ENCODE measurements at places on chromosomes 5 and 9.

DNA sequence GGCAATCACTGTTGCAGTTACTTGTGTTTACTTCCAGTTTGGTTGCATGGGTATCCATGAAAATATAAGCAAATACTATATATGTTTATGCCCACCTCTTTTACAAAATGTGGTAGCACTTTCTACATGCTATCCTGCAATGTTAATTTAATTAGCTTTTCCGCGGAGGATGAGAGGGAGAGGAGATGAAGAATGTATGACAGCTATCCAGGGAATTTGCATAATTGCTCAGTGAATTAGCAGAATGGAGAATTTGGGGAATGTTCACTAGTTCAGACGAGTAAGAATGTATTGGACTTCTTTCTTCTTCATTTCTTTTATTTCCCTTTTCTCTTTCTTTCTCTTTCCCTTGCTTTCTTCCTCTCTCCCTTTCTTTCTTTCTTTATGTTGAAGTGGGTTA lies 140.7 kb upstream of the SLC28A3 start:
- DNase-seq, result no peak

DNA sequence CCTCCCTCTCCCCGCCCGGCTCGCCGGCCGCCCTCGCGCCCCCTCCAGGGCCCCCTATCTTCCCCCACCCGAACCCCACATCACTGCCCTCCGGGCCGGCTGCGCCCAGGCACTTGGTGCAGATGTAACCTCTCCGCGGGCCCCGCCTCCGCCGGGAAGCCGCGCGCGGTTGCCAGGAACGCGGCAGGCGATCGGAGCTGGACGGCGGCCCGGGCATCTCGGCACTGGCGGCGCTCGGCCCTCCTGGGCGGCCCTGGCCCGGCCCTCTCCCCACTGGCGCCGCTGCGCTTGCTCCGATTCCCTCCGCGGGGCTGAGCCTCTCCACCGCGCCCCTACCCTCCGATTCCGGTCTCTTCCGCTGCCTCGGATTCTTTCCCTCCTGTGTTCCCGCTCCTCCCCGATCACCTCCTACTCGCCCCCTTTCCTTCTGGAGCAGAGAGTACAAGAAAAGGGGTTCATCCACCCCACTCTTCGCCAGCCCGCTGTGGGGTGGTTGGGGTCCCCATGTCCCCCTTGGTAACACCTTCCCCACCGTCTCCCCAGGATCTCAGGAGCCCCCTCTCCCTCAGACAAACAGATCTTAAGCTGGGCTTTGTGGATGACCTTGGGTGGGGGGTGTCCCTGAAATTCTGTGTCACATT lies 70.6 kb downstream of the C9orf50 start:
- DNase-seq, result no peak

GRCh38 chr5:148995791-148996190 lies 67.1 kb downstream of the SH3TC2 start:
- DNase-seq, result no peak

DNA sequence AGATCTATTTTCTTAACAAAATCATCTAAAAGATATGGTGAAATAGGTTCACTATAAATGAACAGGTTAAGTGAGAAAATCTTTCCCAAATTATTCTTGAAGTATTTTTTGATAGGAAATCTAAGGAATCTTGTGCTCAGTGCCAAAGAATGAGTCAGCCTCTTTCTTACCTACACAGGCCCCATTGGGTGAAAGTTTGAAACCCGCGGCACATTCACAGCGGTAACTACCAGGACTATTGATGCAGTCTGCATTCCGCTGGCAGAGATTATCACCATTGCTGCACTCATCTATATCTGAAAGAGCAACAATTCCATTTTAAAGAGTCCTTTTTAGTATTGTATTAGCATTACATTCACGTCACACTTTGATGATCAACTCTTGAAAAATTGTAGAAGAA lies 221.8 kb downstream of the SLC12A2 start:
- no peak for DNase-seq

GRCh38 chr9:122015170-122015821 lies 77.8 kb downstream of the TTLL11 start:
- peak; percentile 88 for DNase-seq

- no peak for DNase-seq
These were observed 40.1 kb downstream of the PRRT1B start for GRCh38 chr9:131585375-131585774.

All from NCI-H2171 (cell line).